ENCODE measurements at places on chromosomes 4 and X.

DNA sequence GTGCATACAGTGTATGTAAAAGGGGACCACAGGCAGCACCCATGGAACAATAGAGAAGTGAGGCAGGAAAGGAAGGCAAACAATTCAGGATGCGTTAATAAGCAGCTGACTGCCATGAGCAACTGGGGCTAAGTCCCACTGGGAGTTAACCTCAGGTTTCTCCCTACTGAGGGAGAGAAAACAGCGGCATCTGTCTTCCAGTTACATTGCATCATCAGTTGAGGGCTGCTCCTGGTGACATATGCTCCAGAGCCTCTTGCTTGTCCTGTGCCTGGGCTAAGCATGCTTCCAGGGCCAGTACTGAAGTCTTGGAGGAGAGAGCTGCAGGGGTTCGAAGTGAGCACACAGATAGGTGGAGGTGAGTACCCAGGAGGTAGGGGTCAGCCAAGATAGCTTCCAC is 24.3 kb downstream of the RAI2 start:
- H3K36me3 ChIP-seq = no peaks in the 10 kb centered on the region
- H3K27ac ChIP-seq = no peak overlapping the region
- no peaks in the 10 kb centered on the region for H3K27me3 ChIP-seq
- no peak overlapping the region for H3K4me3 ChIP-seq

GRCh38 chrX:124332481-124333424 is at the start of gene TEX13D:
TEX13D (plus strand) TSS chrX:124332660; CDS start chrX:124332918, 258 bp downstream.
- no peaks in the 10 kb centered on the region for H3K27me3 ChIP-seq
- no peak within 1 kb of the TSS for H3K4me3 ChIP-seq
- no peak within 1 kb of the TSS for H3K27ac ChIP-seq

GRCh38 chrX:19824603-19825002 is 62.8 kb downstream of the SH3KBP1 start:
- H3K36me3 ChIP-seq = no peaks in the 10 kb centered on the region
- no peaks in the 10 kb centered on the region for H3K4me1 ChIP-seq
- H3K27ac ChIP-seq = no peak overlapping the region
- no peaks in the 10 kb centered on the region for H3K27me3 ChIP-seq
- no peak overlapping the region for H3K4me3 ChIP-seq

DNA sequence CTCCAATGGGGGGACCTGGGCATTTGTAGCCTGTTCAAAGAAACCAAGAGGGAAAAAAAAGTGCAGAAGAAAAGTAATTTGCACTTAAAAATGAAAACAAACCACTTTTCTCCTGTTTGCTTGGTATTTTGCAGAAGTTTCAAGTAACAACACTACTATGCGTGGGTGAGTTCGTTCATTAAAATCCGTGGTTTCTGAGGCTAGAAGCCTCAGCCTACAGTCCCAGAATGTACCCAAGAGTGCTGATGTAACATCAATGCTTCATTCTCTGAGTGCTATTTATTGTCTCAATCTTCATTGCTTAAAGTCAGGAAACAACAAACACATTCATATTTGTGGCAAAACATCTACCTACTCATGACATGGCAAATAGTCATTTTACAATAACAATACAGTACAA is 29.2 kb downstream of the LGI2 start:
- H3K27me3 ChIP-seq = no peaks in the 10 kb centered on the region
- H3K4me3 ChIP-seq = no peak overlapping the region
- H3K4me1 ChIP-seq = no peaks in the 10 kb centered on the region
- no peak for DNase-seq
- H3K36me3 ChIP-seq = no peaks in the 10 kb centered on the region
- no peak overlapping the region for H3K27ac ChIP-seq

DNA sequence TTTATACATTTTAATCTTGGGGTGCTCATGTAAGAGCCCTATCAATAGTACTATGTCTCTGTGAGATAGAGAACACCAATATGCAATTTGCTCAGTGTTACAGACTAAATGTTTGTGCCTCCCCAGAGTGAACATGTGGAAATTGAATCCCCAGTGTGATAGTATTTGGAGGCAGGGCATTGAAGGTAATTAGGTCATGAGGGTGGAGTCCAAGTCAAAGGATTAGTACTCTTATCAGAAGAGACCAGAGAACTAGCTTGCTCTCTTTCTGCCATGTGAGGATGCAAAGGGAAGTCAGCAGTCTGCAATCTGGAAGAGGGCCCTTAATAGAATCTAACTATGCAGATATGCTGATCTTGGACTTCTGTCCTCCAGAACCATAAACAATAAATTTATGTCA is 1317.0 kb downstream of the STIM2 start:
- H3K36me3 ChIP-seq = no peaks in the 10 kb centered on the region
- no peaks in the 10 kb centered on the region for H3K27me3 ChIP-seq

- H3K36me3 ChIP-seq = no peaks in the 10 kb centered on the region
- H3K27ac ChIP-seq = no peak overlapping the region
- no peak for DNase-seq
- no peak overlapping the region for H3K4me3 ChIP-seq
- peaks cover 10% of the 10 kb centered on the region for H3K4me1 ChIP-seq
Measured at GRCh38 chr4:122584519-122584918, 36.3 kb downstream of the IL21 start.

- H3K4me1 ChIP-seq = peaks cover 8% of the 10 kb centered on the region
- DNase-seq = no peak
- H3K4me3 ChIP-seq = no peak overlapping the region
- no peaks in the 10 kb centered on the region for H3K36me3 ChIP-seq
Measured at GRCh38 chr4:128310266-128310697, 22.7 kb upstream of the PGRMC2 start.

Data from esophagus squamous epithelium (tissue), 5 donors.